Activated naive CD4-positive, alpha-beta T cell treated with anti-CD3 and anti-CD28 coated beads, Interleukin-2, amount 10 ng/mL, durations not matched to agents 7 days and 5 days (primary cell): ENCODE measurements at places on chromosomes 7 and 10.
A peak's percentile ranks its signal among the peaks of the same experiment; 100 is the strongest.

GRCh38 chr10:20313665-20314064 lies 497.4 kb downstream of the PLXDC2 start:
- no peak for DNase-seq

DNA sequence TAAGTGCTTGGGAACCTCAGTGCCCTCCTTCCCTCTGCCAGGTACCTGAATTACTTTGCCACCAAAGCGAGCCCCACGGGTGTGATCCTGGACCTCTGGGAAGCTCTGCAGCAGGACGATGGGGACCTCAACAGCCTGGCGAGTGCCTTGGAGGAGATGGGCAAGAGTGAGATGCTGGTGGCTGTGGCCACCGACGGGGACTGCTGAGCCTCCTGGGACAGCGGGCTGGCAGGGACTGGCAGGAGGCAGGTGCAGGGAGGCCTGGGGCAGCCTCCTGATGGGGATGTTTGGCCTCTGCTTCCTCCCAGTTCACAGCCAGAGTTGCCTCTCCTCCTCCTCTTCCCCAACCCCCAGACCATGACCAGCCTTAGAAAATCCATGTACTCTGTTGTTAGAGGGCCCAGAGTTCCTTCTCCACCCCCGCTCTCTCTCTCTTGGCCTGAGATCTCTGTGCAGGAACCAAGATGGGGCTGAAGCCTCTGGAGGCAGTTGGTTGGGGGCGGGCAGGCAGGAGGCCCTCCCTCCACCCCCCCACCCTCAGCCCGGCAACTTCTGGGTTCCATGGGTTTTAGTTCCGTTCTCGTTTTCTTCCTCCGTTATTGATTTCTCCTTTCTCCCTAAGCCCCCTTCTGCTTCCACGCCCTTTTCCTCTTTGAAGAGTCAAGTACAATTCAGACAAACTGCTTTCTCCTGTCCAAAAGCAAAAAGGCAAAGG lies 19.8 kb upstream of the SLC29A3 start:
- DNase-seq, result no peak

DNA sequence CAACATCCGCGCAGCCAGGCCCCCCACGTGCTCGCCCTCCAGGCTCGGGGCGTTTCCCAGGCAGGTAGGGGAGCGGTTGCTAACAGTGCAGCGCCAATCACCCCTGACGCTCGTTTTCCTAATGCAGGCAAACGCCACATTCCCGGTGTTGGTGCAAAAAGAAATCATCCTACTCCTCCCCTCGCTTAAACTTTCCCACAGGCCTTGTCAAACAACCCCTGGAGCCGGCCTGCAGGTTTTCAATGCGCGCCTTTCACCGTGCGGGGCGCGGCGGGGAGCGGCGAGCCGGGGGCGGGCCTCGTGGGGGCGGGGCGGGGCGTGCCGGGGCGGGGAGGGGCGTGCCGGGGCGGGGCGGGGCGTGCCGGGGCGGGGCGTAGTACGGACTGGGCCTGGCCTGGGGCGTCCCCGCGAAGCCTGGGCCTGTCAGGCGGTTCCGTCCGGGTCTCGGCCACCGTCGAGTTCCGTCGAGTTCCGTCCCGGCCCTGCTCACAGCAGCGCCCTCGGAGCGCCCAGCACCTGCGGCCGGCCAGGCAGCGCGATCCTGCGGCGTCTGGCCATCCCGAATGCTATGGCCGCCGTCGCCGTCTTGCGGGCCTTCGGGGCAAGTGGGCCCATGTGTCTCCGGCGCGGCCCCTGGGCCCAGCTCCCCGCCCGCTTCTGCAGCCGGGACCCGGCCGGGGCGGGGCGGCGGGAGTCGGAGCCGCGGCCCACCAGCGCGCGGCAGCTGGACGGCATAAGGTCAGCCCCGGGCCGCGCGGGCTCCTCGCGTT lies at the start of gene ECHDC3:
TSS of gene ECHDC3 (plus strand) at position 374 of the 770 bp plus-strand sequence. CDS start at position 569, 195 bp downstream.
- DNase-seq, result peak; percentile 56

DNA sequence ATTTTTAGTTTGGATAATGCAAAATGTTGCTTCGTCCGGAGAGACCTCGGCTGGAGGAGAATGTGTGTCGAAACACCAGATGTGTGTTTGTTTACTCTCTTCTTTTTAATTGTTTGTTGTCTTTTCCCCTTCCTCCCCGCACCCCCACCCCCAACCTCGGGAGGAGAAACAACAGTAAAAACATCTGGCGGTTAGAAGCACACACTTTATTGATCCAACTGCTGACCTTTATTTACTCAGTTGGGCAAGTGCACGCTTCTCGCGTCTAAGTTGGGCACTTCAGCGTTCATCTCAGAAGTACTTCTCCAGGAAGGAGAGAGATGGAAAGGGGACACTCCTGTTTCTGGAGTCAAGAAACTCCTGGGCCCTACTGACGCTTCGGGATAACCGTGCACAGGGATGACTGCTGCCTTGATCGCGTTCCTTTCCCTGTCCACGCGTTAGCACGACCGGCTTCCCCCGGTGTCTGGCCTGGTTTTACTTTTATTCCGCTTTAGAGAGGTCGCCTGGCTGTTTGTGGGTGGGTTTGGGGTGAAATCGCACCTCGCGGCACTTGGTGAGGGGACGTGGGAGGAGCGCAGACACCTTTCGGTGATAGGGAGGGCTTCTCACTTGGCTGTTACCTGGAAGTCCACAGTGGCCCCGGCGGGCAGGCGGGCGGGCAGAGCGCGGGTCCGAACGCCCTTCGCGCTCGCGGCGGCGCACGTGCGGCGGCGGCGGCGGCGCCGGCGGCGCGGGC lies 168.3 kb upstream of the PPP1R3A start:
- no peak for DNase-seq
